ENCODE measurements at places on chromosomes 1 and 21.

DNA sequence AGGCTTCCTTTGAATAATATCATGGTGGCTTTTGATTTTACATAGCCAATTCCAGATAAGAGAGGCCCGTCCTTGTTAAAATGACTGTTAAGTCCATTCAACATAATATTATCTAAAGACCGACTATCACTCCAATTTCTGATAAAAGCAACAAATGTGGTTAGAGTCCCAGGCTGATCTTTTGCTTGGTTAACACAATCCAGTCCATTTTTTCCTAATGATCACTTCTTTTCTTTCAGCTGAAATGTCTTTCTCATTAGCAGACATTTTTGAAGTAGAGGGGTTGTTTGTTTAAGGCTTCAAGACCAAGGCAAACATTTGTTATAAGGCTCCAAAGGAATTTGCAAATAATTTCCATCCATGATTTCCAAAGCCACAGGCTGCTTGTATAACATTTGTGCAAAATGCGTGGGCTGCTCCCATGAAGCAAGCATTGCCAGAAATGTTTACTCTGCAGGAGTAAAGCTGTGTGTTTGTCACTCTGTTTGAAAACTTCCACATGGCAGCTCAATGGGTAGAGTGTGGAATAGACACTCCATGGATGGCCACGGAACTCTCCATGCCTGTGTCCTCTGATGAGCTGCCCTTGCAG is 111.5 kb downstream of the PSMG1 start:
- DNase-seq = no peak

- no peak for DNase-seq
Observed at GRCh38 chr1:110177775-110178174, 27.5 kb downstream of the SLC6A17 start.

DNA sequence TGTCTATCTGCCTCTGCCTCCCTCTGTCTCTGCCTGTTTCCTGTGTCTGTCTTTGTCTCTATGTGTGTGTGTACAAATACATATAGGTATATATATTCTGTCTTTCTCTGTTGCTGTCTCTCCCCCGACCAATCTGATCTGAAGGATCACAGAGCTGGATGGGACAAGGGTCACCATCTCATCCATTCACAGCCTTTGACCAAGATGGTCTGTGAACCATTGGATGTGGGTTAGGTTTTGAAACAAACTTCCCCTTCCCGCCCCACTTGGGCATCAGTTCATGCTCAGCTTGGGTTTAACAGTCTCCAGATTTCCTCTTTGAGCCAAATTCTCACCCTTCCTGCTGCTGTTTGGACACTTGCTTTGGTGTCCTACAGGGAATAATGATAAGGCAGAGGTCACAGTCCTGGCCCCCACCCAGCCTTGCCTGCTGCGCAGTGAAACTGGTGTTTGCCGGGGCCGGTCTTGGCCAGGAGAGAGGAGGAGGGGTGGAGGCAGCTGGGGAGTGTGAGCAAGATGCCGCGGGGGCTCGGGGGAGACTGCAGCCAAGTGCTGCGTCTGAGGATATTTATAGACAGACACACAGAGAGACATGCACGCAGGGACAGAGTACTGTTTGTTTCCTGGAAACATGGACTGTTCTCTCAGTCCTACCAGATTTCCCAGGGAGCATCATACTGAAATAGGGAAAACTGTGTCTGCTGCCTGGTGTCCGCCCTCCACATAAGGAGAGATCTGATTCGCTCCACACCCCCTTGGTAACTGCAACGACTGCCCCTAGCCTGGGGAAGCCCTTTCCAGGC is 27.0 kb upstream of the BTG2 start:
- DNase-seq = peak; percentile 93

DNA sequence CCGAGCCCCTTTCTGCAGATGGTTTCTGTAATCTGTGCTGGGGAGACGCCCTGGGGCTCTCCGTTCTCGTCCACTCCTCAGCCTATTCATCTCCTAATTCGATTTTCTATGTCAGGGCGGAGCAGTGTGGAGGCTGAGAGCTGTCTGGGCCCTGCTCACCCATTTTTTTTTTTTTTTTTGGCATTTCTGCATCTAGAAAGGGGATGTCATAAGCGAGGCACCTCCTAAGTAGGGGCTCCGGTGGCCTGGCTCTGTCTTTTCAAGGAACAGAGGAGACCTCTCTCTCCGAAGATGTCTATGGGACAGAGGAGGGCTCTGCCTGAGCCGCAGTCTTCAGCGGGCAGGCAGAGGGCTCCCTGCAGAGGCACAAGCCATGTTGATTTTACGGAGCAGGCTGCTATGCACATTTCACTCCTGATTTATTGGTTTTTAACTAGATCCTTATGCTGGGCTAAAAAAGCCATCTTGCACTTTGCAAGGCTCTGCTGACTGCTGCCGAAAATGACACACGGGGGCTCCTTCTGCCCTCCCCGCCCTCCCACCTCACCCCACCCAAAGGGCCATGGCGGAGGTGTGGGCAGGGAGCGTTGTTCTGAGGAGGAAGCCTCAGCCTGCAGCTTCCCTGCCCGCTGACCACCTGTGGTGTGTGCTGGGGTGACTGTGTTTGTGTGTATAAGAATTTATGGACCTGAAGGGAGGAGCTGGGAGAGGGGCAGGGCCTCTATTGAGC is 71.0 kb downstream of the FOXD2 start:
- DNase-seq = no peak

- DNase-seq = no peak
Observed at GRCh38 chr1:233478611-233479010, 135.3 kb upstream of the KCNK1 start.

- no peak for DNase-seq
Observed at GRCh38 chr1:67850611-67851075, 17.4 kb upstream of the GNG12 start.

- no peak for DNase-seq
Observed at GRCh38 chr1:165862448-165862847, 35.0 kb downstream of the UCK2 start.

DNA sequence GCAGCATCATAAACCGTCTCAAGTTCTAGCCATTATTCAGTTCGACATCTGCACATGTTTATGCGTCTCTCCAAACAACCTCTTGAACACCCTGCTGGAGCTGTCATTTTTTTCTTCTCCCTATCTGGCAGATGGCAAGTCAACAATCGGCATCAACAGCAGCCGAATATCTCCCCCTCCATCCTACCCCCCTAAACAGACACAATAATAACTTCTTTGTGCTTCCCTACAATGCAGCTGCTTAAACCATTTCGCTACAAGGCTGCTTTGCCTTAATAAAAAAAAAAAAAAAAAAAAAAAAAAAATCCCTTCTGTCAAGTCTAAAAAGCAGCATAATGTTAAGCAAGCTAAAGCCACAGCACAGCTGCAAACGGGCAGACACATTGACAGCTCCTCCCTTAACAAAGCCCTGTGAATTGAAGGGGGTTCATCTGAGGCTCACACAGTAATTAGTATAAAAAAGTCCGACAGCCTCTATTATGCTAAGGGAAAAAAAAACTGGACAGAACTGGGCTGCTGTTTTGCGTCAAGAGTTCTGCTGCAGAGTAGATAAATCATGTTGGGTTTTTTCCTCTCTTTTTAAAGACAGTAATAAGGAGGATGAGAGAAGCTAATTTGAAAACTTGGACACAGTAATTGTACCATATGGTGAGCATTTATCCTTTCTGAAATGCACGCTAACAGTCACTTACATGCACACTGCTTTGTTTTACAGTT is 136.4 kb downstream of the AKT3 start:
- peak; percentile 94 for DNase-seq

DNA sequence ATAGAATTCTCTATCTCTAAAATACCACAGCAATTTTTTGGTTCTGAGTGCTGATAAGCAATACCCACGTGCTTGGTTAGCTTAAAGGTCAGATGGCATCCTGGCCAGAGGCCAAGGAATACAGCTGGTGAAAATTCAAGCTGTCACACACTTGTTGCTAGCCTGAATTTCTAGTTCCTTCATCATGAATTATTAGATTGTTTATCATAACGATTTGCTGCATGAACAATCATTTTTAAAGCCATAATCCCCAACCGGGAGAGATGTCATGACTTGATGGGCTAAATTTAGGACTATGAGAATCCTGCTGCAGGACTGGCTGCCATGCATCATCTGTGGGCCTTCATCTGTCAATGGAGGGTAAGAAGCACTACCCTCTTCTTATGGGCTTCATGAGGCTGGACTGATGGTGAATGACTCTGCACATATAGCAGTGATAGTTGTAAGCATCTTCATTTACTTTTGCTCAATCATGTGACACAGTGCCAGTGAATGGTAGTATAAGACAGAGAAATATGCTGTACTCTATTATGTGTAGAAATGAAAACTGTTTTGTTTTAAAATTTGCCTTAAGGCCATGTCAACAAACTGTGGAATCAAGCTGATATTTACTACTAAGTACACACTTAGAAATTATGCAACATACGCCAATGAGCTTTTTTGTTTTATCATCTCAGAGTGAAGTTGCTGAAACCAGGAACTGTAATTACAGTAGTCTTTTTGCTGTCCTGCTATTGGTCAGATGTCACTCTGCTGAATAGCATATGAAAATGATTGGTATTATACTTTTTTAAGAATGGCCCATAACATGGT is 80.5 kb upstream of the RALGPS2 start:
- DNase-seq = no peak

DNA sequence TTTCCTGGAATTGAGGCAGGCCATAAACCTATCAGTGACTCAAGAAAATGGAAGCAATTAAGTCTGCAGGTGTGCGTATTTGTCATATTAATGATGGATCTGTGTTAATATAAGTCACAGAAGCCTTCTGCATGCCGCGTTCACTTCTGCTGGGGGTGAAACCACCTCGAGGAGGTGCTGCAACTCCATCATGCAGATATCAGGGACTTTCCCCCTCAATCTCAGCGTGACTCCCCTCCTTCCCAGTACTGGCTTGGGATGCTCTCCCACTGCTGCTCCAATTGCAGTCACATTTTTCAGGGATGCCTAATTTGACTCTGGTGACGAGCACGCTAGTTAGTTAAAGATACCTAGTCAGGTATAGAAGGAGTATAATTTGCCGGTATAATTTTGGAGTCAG is 87.5 kb downstream of the ASTN1 start:
- no peak for DNase-seq

DNA sequence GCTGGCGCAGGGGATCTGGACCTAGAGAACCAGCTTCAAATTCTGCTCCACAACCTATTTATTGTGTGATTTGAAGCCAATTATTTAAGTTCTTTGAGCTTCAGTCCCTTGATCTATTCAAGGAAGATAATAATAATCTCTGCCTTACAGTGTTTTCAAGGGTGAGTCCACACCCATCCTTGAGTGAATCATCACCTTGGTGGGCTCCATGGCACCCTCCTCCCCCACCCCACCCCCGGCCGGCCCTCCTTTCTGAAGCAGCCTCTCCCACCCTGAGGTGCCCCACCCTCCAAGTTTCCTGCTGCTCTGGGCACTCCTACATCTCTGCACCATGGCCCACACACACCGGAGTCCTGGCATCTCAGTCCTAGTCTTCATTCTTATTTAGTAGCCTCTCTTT is 38.3 kb downstream of the TCP10L start:
- no peak for DNase-seq

- no peak for DNase-seq
Observed at GRCh38 chr1:220458936-220459335, 69.0 kb upstream of the MARK1 start.

DNA sequence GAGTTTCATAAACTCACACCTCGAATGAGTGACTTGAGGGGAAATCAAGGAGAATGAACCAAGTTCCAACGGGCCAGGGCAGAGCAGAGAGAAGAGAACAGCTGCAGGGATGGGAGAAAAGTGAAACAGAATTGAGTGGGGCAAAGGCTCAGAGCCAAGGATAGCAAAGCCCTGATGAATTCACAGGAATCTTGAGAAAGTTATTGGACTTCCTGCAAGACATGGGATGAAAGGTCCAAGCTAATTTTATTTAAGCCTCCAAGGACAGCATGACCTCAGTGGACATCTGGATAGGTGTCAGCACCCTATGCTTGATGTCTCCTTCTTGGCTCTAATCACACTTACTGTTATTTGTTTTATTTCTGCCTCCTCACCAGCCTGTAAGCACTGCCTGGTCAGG is 43.0 kb upstream of the RAVER2 start:
- DNase-seq = no peak

- peak; percentile 13 for DNase-seq
Observed at GRCh38 chr1:44294588-44295007, 60.5 kb downstream of the ERI3 start.

GRCh38 chr1:94863297-94863911 is 43.2 kb downstream of the SLC44A3 start:
- DNase-seq = peak; percentile 58

GRCh38 chr1:6417961-6418667 is 1.6 kb downstream of the HES2 start:
- DNase-seq = no peak

DNA sequence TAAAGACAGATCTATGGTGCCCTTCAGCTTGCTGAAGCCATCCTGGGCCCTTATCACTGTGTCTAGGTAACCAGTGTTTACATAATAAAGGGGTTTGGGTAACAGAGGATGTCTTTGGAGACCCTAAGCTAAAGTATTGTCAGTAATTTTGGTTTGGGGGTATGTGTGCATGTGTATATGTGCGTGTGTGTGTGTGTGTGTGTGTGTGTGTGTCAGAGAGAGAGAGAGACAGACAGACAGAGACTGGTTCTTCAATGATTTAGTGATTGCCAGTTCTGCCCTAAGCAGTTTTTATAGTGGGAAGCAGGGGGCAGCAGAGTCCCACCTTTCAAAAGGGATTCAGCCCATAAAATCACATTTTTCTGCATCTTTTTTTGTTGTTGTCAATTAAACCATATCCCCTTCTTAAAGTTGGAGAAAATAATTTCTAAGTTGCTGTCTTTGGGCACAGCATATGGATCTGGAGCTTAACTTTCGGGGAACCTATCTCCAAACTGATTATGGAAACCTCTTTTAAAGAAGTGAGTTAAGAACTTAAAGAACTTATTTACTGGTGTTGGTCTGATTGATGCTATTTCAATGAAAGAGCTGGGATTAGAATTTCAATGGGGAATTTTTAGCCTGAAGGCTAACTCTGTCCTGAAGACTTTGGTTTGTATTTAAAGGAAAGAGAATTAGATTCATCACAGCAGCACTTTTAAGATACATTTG is 51.1 kb downstream of the ZNF326 start:
- DNase-seq = peak; percentile 1

DNA sequence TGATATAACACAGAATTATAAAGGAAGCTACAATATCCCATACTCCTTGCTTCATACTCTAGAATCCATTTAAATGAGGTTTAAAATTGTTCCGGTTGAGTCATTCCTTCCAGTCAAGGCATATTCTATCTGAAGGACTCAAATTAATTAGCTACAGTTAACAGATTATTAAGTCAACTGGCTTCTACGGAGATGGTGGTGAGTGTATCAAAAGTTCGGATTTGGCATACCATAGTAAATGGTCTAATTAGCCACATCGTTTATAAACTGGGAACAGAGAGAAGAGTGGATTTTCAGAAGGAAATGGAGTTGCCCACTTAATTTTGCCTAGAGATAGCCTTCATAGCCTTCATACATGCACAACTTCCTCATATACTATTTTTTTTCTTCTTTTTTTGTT is 1095.3 kb downstream of the TTLL7 start:
- no peak for DNase-seq

DNA sequence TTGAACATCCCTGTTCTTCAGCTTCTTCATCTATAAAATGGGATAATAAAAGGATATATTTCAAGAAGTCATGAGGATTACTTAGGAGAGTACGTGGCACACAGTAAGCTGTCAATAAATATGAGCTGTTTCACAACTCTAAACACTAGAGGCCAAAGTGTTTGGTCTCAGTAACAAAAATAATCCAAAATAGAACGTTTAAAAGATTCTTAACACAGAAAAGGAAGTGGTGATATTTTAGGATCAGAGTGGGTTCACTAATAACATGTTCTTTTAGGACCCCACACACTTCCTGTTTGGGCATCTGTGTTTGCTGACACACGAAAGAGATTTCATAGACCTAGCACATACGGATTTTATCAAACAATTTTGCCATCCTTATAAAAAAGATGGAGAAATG is 32.9 kb downstream of the TNFSF18 start:
- DNase-seq = no peak

GRCh38 chr1:20875198-20875973 is 88.3 kb upstream of the HP1BP3 start:
- no peak for DNase-seq

All from putamen (tissue), 1 donor.